ENCODE measurements at places on chromosomes 16 and 17.

- H3K27ac ChIP-seq: no peak overlapping the region
- no peaks in the 10 kb centered on the region for H3K27me3 ChIP-seq
- H3K4me3 ChIP-seq: no peak overlapping the region
- peaks cover 33% of the 10 kb centered on the region for H3K36me3 ChIP-seq
These were observed 23.9 kb downstream of the AMFR start for GRCh38 chr16:56401482-56401881.

DNA sequence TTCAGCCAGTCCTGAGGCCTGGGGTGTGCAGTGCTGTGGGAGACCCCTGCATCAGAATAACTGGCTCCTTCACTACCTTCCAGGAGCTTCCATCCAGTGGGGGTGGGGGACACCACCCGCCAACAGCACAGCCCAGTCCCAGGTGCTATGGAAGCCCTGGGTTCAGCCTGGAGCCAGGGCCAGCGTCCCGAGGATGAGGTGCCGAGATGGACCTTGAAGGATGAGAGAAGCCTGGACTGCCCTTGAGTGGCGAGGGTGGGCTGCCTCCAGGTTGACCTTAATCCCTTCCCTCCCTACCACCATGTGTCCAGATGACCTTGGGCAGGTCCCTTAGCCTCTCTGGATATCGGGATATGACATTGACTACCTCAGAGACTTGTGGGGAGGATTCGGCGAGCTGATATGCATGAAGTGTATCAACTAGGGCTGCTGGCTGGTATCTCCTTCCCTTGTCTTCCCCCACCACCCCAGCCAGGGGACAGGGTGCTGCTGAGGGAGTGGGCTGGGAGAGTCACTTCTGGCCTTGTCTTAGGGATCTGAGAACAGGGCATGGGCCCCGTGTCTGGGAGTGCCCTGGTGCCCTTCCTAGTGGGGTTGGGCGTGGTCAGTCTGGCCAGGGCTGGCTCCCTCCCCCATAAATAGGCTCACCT lies 14.2 kb upstream of the LASP1NB start:
- no peak for DNase-seq
- H3K27ac ChIP-seq: no peak overlapping the region
- no peaks in the 10 kb centered on the region for H3K36me3 ChIP-seq

GRCh38 chr16:4373909-4374742 lies 2.5 kb downstream of the VASN start:
- H3K36me3 ChIP-seq: no peaks in the 10 kb centered on the region
- no peak overlapping the region for H3K27ac ChIP-seq
- DNase-seq: no peak

- no peaks in the 10 kb centered on the region for H3K4me1 ChIP-seq
- no peak for DNase-seq
- no peak overlapping the region for H3K4me3 ChIP-seq
- H3K27ac ChIP-seq: no peak overlapping the region
These were observed 30.5 kb upstream of the TANC2 start for GRCh38 chr17:62935523-62935922.

- no peak overlapping the region for H3K4me3 ChIP-seq
- no peak for DNase-seq
- no peaks in the 10 kb centered on the region for H3K4me1 ChIP-seq
- H3K36me3 ChIP-seq: peaks cover 20% of the 10 kb centered on the region
These were observed 46.4 kb downstream of the NUP88 start for GRCh38 chr17:5373112-5373511.

DNA sequence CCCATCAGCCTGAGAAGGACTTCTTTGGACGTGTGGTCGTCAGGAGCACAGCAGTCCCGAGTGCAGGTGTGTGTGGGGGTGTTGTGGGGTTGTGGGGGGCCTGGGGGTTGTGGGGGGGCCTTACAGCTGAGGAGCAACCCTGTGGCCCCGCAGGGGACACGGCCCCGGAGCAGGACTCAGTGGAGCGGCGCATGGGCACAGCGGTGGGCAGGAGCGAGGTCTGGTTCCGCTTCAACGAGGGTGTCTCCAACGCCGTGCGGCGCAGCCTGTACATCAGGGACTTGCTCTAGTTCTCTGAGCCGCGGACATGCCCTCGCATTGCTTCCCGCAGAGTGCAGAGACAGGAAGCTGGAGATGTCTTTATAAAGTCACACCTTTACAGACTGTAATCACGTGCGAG lies 2.8 kb downstream of the GNG13 start:
- H3K4me1 ChIP-seq: no peaks in the 10 kb centered on the region
- no peak for DNase-seq
- H3K36me3 ChIP-seq: no peaks in the 10 kb centered on the region
- H3K4me3 ChIP-seq: no peak overlapping the region
- no peak overlapping the region for H3K27ac ChIP-seq

DNA sequence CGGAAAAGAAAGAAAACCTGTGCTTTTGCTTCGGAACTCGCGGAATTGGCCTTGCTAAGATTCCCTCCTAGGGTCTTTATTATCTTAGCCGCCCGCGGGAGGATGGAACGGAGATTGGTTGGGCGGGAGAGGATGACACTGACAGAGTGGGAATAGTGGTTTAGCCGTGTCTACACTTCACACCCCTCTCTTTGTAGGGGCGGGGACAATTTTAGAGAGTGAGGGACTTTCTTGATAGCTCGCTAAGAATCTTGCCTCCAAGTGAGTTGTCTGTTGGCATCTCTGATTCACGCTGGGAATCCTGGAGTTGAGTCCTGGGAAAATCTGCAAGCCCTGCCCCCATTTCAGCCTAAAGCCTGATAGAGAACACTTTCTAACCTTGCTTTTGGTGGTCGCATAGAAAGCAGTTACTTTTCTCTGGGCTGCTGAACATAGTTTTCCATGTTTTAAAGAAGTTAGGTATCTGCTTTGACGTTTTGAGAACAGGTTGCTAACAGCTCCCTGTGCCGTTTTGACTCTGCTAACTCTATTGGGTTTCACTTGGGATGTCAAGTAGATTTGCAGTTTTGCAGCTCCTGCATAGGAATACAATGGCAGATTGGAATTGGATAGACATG lies 697 bp downstream of the NOL11 start:
- peaks cover 12% of the 10 kb centered on the region for H3K36me3 ChIP-seq
- H3K4me1 ChIP-seq: peaks cover 25% of the 10 kb centered on the region
- peak; percentile 74 for DNase-seq
- peak overlapping the region; percentile 99 for H3K4me3 ChIP-seq

- no peak for DNase-seq
- peaks cover 2% of the 10 kb centered on the region for H3K4me1 ChIP-seq
- H3K4me3 ChIP-seq: no peak overlapping the region
- H3K36me3 ChIP-seq: no peaks in the 10 kb centered on the region
These were observed 39.7 kb upstream of the MEAK7 start for GRCh38 chr16:84544031-84544773.

- H3K4me3 ChIP-seq: no peak overlapping the region
- peaks cover 7% of the 10 kb centered on the region for H3K4me1 ChIP-seq
- no peak overlapping the region for H3K27ac ChIP-seq
- no peaks in the 10 kb centered on the region for H3K36me3 ChIP-seq
- no peak for DNase-seq
These were observed 3.9 kb upstream of the ADCY9 start for GRCh38 chr16:4120176-4120575.

GRCh38 chr16:57178196-57178595 lies 7.6 kb downstream of the PSME3IP1 start:
- no peaks in the 10 kb centered on the region for H3K36me3 ChIP-seq
- no peak overlapping the region for H3K27ac ChIP-seq
- DNase-seq: no peak
- H3K27me3 ChIP-seq: no peaks in the 10 kb centered on the region
- H3K4me1 ChIP-seq: no peaks in the 10 kb centered on the region
- H3K4me3 ChIP-seq: no peak overlapping the region

DNA sequence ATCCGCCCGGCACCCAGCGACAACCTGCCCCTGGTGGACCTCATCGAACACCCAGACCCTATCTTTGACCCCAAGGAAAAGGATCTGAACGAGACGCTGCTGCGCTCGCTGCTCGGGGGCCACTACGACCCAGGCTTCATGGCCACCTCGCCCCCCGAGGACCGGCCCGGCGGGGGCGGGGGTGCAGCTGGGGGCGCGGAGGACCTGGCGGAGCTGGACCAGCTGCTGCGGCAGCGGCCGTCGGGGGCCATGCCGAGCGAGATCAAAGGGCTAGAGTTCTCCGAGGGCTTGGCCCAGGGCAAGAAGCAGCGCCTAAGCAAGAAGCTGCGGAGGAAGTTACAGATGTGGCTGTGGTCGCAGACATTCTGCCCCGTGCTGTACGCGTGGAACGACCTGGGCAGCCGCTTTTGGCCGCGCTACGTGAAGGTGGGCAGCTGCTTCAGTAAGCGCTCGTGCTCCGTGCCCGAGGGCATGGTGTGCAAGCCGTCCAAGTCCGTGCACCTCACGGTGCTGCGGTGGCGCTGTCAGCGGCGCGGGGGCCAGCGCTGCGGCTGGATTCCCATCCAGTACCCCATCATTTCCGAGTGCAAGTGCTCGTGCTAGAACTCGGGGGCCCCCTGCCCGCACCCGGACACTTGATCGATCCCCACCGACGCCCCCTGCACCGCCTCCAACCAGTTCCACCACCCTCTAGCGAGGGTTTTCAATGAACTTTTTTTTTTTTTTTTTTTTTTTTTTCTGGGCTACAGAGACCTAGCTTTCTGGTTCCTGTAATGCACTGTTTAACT lies 1.0 kb downstream of the NOG start:
- no peak overlapping the region for H3K27ac ChIP-seq
- H3K4me1 ChIP-seq: peaks cover 10% of the 10 kb centered on the region
- no peaks in the 10 kb centered on the region for H3K36me3 ChIP-seq
- no peak overlapping the region for H3K4me3 ChIP-seq

DNA sequence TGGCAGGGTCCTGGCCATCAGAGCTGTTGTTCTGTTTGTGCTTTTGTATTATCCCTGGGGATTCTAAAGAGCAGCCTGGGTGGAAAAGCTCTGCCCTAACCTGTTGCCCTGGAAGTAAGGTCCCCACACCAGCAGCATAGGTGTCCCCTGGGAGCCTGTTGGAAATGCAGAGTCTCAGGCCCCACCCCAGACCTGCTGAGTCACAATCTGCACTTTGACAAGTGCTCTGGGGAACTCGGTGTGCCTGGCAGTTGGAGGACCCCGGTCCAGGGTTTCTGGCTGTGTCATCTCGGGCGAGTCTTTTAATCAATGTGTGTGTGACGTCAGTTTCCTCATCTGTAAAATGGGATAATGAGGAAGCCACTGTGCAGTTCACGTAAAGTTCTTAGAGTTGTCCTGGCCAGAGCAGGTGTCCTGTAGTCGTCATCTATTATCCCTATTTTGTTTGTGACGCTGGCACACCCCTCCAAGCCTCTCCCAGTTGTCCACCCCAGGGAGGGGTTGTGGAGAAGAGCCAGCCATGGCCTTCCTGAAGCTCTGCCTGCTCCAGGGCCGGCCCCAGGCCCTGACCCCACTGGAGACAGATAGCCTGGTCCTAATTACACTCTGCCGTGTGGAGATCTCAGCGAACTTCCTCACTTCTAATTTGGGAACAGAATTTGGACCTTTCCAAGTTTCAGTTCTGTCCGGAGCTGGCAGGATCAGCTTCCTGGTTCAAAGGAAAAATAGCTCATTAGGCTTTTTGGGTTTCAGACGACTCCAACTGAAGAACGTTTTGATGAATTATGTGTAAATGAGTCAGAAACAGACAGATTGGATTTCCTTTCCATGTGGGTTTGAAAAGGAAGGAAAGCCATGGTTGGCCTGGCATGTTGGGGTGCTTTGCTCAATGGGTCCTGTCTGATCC lies 295.7 kb upstream of the FOXF1 start:
- H3K36me3 ChIP-seq: no peaks in the 10 kb centered on the region
- H3K27ac ChIP-seq: no peak overlapping the region
- no peak for DNase-seq
- peaks cover 15% of the 10 kb centered on the region for H3K4me1 ChIP-seq
- H3K4me3 ChIP-seq: no peak overlapping the region
- peaks cover 7% of the 10 kb centered on the region for H3K27me3 ChIP-seq

DNA sequence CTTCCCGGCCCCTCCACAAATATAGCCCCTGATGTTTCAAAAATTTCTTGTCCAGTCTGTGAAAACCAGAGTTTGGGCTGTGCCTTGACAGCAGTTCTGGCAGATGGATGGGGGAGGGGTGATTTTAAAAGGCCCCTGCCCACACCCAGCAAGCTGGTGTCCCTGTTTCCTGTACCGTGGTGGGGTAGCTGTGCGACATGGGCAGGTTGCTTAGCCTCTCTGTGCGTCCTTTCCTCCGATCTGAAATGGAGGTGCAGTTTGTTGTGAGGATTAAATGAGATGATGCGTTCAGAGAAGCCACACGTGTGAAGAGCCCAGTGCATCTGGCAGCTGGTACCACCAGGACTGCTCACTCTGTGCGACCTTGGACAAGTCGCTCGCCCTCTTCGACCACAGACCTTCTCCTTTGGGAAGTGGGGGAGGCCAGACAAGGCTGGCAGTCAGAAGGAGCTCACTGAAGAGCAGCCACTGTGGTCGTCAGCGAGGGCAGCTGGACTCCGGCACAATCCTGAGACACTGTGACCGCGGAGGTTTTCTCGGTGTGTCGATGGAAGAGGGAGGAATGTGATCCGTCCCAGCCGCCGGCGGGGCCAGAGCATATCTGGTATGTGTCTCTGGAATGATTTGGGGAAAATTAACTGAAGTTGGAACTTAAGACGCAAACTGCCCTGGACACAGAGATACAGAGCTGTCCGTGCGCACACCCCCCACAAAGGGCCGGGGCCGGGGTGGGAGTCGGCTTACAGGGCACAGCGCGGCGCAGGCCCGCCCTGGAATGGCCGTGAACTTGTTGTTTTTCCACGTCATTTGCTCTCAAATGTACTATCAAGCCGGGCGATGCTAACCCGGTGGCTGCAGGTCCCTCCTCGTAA lies 721 bp upstream of the WFIKKN2 start:
- no peak overlapping the region for H3K27ac ChIP-seq
- no peaks in the 10 kb centered on the region for H3K4me1 ChIP-seq
- DNase-seq: no peak
- peaks cover 13% of the 10 kb centered on the region for H3K27me3 ChIP-seq

DNA sequence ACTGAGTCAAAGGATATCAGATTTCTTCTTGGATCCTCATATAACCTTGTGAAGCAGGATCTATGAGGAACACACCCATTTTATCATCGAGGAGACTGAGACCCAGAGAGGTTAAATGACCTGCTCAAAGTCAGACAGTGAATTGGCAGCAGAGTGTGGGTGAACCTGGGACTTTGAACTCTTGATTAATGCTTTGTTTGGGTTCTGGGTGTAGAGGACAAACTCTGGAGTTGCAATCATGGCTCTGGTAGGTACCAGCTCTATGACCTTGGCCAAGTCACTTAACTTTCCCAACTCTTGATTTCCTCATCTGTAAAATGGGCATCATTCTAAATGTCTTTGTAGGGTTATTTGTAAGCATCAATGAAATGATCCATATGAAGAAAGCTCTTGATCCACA lies 166.4 kb downstream of the HAPSTR1 start:
- no peak overlapping the region for H3K4me3 ChIP-seq
- no peaks in the 10 kb centered on the region for H3K36me3 ChIP-seq
- H3K27me3 ChIP-seq: peaks cover 12% of the 10 kb centered on the region
- H3K4me1 ChIP-seq: peaks cover 4% of the 10 kb centered on the region

DNA sequence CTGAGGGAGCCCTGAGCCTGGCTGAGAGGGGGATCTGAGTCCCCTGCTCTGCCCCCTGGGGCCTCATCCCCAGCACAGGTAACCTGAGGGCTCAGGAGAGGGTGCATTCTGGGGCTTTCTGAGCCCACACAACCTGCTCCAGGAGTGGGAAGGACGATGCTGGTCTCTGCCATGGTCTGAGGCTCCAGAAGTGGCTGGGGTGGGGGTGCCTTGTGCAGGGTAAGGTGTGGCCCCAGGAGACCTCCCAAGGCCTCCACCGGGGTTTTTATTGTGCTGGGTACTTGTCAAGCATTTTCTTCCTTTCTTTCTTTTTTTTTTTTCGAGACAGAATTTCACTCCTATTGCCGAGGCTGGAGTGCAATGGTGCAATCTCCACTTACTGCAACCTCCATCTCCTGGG lies 300 bp downstream of the CTRB1 start:
- H3K4me3 ChIP-seq: no peak overlapping the region
- no peaks in the 10 kb centered on the region for H3K27me3 ChIP-seq
- H3K4me1 ChIP-seq: peaks cover 18% of the 10 kb centered on the region
- no peaks in the 10 kb centered on the region for H3K36me3 ChIP-seq
- H3K27ac ChIP-seq: no peak overlapping the region
